Activated CD4-positive, alpha-beta T cell treated with anti-CD3 and anti-CD28 coated beads, Interleukin-2, amount 50 U/mL, for 24 hours (primary cell): ENCODE measurements at places on chromosomes 5 and 9.

GRCh38 chr9:32351845-32352244 is 32.6 kb upstream of the ACO1 start:
- DNase-seq: no peak

GRCh38 chr5:59236448-59236847 is 653.6 kb downstream of the RAB3C start:
- no peak for DNase-seq

DNA sequence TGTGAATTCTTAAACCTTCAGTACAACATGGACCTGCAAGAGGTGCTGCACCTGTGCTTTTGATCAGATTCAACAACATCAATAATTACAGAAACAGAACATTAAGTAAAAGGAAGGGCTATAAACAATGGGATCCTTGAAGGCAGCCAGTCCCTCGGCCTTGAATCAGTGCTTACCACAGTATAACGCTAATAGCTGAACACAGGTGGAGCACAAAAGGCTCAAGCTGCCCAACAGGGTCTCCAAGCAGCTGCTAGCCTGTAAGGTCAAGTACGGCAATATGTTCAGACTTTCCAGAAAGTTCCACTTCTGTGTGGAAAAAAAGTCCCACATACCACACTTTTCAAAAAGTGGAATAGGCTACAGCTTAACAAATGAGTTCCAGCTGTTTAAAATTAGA is 61.9 kb upstream of the ITGA1 start:
- DNase-seq: no peak

DNA sequence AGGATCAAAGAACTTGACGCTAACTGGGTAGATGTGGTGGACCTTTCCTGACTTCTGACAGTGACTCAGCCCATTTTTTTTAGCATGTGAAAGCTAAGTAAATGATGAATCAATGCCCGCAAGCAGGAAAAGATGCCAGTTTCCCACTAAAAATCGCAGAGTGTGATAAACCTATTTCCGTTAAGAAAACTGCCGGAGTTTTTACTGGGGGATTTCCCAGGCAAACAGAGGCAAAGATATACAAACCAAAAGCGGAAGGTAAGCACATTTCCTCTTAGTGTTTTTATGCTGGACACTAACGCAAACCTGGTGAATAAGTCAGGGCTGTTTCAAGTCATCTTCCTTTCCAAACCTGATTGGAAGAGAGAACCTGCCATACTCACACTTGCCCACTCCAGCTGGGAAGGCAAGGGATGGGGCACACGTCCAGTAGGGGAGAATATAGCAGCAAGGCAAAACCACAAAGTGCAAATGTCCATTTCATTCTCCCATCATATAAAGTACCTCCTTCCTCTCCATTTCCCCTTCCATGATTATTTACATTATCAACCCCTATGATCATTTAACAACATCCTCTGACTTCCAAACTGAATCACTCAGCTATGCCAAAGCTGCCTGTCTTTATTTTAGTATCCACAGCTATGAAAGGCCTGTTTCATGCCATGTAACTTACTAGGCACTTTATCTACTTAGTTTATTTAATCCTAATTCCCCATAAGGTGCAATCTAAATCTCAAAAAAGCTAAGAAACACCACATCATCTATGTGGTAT is 349.7 kb upstream of the RFX3 start:
- no peak for DNase-seq

- peak; percentile 18 for DNase-seq
Measured at GRCh38 chr5:137997726-137998213, 35.1 kb downstream of the FAM13B start.

GRCh38 chr9:71797266-71797665 is 29.0 kb upstream of the CEMIP2 start:
- DNase-seq: no peak
